ENCODE measurements at places on chromosomes 13 and 19. TPM values are rescaled to one million over a fixed set of nuclear protein-coding genes. Genes with fewer than 3 reads are reported as not detected.

Gene C1QTNF9
- total RNA-seq, result not detected

Gene KLK11
- not detected for total RNA-seq

Gene CBARP
- total RNA-seq, result 6.8 TPM

Gene RGCC
- total RNA-seq, result 8.4 TPM

Gene HMG20B
- 125 TPM for total RNA-seq

Gene LRG1
- total RNA-seq, result 0.35 TPM

Gene FSD1
- 22.9 TPM for total RNA-seq

Gene RNASEH2B
- 49.9 TPM for total RNA-seq

Gene RFPL4A
- total RNA-seq, result not detected

Gene CCDC8
- total RNA-seq, result 14.1 TPM

Gene SIGLEC5
- total RNA-seq, result not detected

Gene CD70
- total RNA-seq, result 9.7 TPM

Gene TPTE2
- not detected for total RNA-seq

Gene SMIM17
- not detected for total RNA-seq

Gene TDRD3
- total RNA-seq, result 8.8 TPM

Gene CKM
- total RNA-seq, result not detected

Gene CBY2
- total RNA-seq, result not detected

Gene ARRDC5
- not detected for total RNA-seq

Gene GPR183
- 0.17 TPM for total RNA-seq

Gene STOML3
- not detected for total RNA-seq

Gene C19orf44
- 4.6 TPM for total RNA-seq

Gene TEX101
- total RNA-seq, result not detected

Gene CRX
- total RNA-seq, result not detected

Gene IL17D
- 0.35 TPM for total RNA-seq

Gene KLK12
- not detected for total RNA-seq

Data from epithelial cell of proximal tubule (primary cell).